ENCODE measurements at places on chromosomes 7 and 10.
A peak's percentile ranks its signal among the peaks of the same experiment; 100 is the strongest.

DNA sequence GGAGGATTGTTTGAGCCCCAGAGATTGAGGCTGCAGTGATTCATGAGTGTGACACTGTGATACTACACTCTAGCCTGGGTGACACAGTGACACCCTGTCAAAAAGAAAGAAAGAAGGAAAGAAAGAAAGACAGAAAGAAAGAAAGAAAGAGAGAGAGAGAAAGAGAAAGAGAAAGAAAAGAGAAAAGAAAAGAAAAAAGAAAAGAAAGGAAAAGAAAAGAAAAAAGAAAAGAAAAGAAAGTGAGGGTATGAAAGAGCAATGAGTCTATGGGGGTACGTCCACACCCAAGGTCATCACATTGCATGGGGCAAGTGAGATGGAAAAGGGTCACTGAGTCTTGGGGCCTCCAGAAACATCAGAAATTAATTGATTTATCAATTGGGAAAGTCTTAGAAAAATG, 135.2 kb upstream of the CSTF2T start:
- DNase-seq, result no peak

- no peak for DNase-seq
These were observed at the start of gene CALHM1 for GRCh38 chr10:103458720-103459119. Gene CALHM1 (minus strand): TSS chr10:103458900. CDS start chr10:103458751, 149 bp downstream.

- DNase-seq, result no peak
These were observed 27.2 kb downstream of the C10orf71 start for GRCh38 chr10:49325916-49326783.

- no peak for DNase-seq
These were observed 22.0 kb upstream of the OPALIN start for GRCh38 chr10:96380821-96381220.

DNA sequence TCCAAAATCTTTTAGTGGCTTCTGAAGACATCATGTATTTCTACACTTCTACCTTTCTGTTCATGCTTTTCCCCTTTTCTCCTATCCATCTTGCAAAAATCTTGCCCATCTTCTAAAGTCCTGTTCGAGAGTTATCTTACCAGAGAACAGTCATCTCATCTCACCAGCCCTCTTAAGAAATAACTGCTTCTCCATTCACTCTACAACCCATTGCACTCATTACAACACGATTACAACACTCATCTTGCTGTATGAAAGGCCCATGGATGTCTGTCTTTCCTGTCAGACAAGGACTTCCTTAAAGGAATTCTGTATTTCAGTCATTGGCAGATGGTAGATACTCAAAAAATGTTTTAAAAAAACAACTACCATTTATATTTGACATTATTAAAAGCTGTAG, 30.8 kb downstream of the ZNF438 start:
- no peak for DNase-seq

GRCh38 chr10:126006906-126007305, 110.5 kb downstream of the FANK1 start:
- DNase-seq, result no peak

DNA sequence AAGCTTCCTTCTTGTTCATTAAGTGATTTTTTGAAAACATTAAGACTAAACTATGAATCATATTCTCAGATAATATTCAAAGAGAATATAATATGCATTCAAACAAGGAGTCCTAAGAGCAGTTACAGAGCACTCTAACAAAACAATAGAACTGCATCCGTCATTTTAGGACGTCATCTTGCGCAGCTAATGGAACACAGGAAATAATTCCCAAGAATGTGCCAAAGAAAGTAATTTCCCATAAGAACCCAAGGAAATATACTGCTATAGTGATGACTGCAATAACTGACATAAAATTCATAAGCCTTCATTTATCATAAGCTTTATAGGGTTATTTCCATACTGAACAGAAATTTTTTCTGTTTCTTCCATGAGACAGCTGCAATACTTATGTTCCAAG, 28.3 kb upstream of the CASD1 start:
- DNase-seq, result no peak

- DNase-seq, result peak; percentile 83
These were observed at the start of gene GLRX3 for GRCh38 chr10:130136226-130137089. Gene GLRX3 (plus strand): TSS chr10:130136391. CDS start chr10:130136421, 30 bp downstream.

DNA sequence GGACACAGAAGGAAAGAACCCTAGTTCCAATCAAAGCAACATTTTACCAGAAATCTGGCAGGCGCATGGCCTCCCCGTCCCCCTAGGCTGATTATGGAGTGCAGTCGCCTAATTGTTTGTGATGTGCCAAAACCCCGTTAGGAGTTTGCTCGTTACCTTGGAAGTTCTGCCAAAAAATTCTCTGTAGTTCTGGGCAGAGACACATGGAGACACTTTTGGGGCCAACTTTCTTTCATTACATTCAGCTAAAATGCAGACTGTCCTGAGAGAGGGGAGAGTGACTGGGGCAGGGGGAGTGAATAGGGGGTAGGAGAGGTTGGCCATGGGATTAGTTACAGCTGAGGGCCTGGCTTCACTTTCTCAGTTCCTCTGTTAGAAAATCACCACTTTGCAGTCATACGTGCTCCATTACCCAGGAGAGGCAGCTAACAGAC, 158.0 kb upstream of the NPVF start:
- DNase-seq, result no peak

DNA sequence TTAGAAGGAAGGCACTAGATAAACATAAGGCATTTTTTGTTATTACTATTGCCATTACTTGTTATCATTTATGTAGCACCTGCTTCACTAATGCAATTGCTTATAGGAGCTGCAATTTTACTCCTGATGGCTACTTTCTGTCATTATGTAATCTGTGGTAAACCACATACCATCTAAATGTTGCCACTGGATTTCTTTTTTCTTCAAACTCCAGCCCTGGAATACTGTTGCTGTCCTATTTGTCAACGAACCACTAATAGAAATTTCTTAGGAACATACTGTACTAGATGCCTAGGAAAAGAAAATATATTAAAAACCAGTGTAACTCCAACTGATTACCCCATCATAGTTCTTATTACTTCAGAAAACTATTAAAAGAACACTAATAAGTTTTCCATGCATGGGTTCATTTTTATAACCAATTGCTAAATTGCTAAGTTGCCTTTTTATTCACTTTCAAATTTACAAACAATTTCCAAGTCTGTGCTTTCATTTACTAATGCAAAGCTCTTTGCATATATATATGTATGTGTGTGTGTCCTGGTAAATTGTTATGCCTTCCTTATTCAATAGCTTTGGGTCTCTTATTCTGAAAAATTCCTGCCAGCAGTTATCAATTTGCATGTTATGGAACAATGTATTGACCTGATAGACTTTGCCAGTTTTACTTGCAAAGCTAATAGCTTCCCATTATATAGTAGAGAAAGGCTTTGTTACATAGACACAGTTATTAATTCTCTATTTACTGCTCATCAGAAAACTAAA, 287.4 kb downstream of the EXOC4 start:
- no peak for DNase-seq

DNA sequence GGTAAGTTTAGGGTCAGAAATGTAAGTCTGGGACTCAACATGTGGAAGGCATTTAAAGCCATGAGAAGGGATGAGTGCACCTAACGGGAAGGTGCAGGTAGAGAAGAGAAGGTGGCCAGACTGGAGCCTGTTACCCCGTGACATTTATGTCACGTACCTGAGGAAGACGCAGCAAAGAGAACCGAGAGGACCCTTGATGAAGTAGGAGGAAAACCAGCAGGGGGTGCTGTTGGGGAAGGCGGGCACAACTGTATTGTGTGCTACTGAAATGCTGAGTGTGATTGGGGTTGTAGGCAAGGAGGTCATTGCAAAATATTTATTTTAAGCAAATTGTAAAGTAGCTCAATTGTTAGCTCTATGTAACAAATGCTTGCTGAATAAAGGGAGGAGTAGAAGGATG, 338.2 kb upstream of the PRKCQ start:
- DNase-seq, result no peak

DNA sequence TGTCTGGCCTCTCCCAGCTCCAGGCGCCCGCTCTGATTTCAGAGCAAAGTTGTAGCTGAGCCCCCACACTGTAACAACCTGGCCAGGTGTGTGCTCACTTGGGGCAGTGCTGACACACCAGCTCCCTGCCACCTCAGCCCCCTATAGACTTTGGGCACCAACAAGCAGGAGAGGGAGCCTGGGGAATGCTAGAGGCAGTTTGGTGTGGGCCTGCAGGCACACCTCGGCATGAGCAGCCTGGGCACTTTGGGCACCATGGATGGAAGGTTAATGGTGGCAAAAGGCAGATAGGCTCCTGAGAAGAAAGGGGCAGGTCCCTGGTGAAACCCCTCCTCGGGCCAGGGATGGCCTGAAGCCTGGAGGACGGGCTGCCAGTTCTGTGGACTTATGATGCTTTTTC, 212.7 kb upstream of the GNAI1 start:
- DNase-seq, result no peak

GRCh38 chr10:72309290-72310240, 35.8 kb downstream of the DDIT4 start:
- no peak for DNase-seq

DNA sequence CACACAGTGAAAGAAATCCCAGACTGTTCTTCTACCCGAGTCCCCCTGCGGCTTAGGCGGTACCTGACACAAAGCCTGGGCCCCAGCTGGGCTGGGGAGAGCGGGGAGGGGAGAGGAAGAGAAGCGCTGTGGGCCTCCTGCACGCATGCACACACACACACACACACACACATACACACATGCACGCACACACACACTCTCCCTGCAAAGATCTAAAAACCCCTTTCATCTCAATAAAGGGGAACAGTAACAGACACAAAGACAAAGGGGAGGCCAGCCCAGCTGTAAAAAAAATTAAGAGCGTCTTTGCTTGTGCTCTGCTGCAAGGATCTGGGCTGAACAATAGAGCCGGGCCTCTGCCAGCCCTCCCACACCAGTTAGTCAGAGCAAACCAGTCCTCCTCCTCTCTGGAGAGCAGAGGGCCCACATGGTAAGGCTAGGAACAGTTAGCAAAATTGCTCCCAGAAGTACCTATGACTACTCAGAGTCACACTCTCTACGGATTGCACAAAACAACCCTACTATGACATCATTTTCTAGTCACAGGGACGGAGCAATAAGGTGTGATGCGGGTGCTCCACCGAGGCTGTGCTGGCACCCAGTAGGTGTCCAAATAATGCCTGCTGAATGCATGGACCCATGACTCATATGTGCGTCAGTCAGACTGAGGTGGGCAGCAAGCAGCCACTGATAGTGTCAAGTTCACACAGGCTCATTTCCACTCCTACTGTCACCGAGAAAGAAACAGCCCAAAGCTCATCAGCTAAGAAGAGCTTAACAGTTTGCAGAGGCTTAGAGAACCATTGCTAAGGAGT, 9.2 kb downstream of the ITPRIP start:
- DNase-seq, result peak; percentile 49

GRCh38 chr10:110634527-110635209, 9.5 kb upstream of the RBM20 start:
- no peak for DNase-seq

DNA sequence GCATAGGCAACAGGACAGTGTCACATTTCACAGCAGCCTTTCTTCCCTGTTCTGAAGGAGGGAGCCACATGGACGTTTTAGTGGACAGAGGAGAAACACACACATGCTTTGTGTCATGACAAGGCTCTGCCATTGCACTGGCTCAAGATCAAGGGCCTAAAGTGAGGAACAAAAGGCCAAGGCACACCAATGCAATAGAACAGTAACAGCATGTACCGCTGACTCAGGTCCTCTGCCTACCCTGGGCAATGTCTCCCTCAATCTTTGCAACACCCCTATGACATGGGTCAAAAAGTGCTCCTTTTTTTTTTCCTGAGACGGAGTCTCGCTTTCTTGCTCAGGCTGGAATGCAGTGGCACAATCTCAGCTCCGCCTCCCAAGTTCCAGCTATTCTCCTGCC, 57.8 kb upstream of the SDK1 start:
- DNase-seq, result no peak

DNA sequence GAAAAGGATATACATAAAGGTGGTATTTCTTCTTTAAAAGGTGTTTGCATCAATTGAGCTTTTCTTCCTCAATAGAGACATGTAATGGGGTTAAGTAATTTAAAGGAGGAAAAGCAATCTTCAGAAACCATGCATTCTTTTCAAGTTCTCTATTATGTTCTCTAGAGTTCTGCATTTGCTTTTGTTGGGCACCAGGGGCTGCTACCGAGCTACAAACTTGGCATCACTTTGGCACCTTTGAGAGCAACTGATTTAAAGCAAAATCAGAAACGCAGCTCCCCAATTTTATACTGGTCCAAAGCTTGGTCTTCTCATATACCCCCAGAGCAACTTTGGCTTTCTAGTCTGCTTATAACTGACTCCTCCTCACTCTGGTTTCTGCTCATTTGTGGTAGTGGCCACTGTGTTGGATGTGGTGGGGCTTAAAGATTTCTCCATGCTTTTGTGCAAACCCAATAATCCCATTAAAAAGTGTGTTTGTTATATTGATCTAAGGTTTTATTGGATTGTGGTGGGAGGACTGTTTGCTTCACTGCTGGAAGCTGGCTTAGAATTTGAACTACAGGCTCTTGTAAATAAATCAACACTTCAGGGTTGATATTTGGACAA, 712.1 kb downstream of the PHTF2 start:
- no peak for DNase-seq

GRCh38 chr10:63798599-63799498, 277.6 kb downstream of the REEP3 start:
- no peak for DNase-seq

DNA sequence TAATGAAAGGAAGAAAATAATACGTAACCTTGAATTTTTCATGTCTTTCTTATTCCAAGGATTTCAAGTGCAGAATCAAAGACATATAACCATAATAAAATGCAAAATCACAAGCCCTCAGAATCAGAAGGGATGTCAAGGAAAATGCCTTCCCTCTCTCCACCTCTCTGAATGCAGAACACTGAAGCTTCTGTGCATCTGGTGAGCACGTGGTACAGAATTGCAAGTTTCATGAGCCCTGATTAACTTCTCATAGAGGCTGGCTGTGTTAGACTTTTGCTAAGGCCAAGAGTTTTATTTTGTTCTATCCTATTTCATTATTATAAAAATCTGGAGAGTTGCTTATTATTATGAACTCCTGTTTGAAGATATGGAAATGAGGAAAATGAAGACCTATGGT, 533.7 kb upstream of the POM121L12 start:
- no peak for DNase-seq

- no peak for DNase-seq
These were observed 163.7 kb downstream of the CDC14C start for GRCh38 chr7:49088017-49088416.
